Stimulated activated CD4-positive, alpha-beta T cell treated with anti-CD3 and anti-CD28 coated beads, TNF-alpha, amount 100 ng/mL, for 4 hours (primary cell): ENCODE measurements at places on chromosomes 12 and 14.

DNA sequence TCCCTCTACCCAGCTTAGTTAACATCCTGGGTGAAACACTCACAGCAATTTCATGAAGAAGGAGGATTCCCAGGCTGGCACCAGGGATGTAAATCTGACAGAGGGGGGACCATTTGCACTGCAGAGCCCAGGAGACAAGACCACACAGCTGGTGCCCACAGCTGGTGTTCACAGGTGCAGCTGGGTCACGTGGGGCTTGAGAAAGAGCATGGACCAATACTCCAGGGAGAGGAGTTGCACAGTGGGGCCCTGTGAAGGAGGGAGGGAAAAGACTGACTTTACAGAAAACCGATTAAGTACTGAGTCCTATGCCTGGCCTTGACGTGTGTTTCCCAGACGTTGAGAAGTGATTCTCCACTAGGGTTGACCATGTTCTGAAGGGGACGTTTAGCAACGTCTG lies 1316.7 kb upstream of the TMEM132C start:
- DNase-seq = no peak

GRCh38 chr14:33957993-33958392 lies 7.1 kb upstream of the EGLN3 start:
- DNase-seq = no peak

DNA sequence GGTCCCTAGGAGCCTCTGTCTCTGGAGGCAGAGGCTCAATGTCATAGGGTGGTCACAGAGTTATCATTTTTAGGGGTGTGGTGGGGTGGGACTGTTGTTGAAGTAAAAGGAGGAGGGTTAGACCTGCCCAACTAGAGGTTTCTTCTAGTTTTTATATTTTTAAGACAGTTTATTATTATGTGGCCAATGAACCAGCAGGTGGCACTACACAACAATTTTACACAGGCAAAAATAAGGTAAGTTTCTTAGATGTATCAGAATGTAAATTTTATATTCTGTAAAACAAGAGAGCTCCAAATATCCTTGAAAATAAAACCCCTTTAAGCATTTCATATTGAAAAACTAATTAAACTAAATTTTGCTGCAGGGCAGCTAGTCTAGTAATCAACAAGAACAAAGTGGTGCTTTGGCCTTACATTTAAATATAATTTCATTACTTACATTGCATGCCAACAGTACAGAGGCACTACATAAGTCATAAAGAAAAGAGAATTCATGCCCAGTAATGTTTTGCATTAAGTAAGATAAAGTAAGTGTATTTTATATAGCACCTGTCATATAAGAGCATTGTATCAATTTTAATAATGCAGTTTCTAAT lies 22.2 kb upstream of the OVCH1 start:
- no peak for DNase-seq

- DNase-seq = no peak
Measured at GRCh38 chr12:115375186-115375991, 691.4 kb upstream of the TBX3 start.

GRCh38 chr14:23697680-23698079 lies 61.5 kb downstream of the DHRS2 start:
- no peak for DNase-seq
